ENCODE measurements at places on chromosomes 4 and X.

DNA sequence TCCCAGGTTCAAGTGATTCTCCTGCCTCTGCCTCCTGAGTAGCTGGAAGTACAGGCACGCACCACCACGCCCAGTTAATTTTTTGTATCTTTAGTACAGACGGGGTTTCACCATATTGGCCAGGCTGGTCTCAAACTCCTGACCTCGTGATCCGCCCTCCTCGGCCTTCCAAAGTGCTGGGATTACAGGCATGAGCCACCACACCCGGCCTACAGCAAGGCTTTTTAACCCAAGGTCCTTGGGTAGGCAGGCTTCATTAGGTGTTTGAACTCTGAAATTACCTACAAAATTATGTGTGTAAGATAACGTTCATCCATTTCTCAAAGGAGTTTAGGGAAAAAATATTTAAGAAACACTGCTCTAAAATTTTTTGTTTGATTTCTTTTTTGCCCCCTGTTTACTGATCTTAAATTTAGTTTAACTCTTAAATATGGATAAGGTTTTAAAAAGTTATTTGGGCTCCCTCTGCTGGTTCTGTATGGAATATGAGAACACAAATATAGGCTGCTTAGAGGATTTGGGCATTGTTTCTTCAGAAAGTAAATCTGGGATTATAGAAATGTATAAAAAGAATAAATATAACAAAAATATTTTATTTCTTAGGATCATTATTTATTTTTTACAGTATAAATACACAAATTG lies 92.8 kb downstream of the CBR4 start:
- no peak for DNase-seq

GRCh38 chr4:10093801-10094552 lies 22.6 kb downstream of the WDR1 start:
- DNase-seq: no peak

GRCh38 chrX:112834031-112834845 lies 6.4 kb downstream of the AMOT start:
- no peak for DNase-seq

DNA sequence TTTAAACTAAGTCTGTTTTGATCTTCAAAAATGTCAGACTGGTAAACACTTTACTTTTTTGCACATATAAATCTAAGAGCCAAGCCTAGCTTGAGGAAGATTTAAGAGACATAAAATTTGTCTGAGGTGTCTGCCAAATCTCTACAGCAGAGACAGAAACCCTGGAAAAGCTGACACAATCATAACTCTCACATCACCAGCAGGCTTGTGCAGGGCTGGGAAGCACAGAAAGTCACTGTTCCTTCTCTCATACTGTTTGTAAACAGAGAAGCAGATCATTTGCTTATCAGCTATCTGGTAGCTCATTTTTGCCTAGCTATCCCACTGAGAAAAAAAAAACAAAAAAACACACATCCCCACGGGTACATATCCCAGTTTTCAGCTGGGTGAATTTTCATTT lies 7.0 kb downstream of the ENOX2 start:
- DNase-seq: no peak

GRCh38 chr4:45554423-45554822 lies 569.4 kb downstream of the GABRG1 start:
- no peak for DNase-seq

GRCh38 chr4:55675196-55675793 lies 39.2 kb upstream of the NMU start:
- no peak for DNase-seq

GRCh38 chr4:164357957-164358356 lies 396.0 kb upstream of the SMIM31 start:
- no peak for DNase-seq

DNA sequence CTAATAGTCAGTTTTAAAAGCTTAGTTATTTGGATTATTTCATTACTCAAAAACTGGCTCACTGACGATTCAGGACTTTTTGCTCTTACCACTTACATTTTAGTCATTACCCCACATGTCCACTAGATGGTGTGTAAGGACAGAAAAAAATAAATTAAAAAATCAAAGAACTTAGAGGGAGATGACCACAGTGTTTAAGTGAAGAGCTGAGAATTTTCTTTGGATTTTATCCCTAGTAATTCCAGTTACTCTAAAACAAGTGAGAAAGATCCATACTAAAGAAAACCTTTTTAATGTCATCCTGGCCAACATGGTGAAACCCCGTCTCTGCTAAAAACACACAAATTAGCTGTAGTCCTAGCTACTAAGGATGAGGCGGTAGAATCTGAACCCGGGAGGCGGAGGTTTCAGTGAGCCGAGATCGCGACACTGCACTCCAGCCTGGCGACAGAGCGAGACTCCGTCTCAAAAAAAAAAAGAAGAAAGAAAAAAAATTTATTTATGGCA lies 26.4 kb upstream of the TMPRSS11B start:
- DNase-seq: no peak

- DNase-seq: no peak
Observed at GRCh38 chr4:108224611-108225053, 55.9 kb upstream of the LEF1 start.

DNA sequence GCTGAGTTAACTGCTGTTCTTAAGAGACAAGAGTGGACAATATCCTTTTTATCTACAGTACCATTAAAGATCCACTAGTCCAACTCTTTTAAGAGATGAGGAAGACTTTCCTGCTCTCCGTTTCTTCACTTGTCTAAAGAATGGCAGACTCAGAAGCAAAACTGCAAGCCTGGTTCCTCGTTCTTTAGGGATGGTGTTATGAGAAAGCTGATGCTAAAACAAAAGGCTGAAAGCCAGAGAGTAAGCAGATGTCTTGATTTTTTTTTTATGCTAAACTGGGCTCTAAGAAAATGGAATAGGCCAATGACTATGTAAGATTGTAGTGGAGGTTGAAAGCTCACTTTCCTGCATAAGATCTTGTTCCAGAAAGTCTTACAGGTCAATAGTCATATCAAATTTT lies 78.1 kb downstream of the CNGA2 start:
- no peak for DNase-seq

- no peak for DNase-seq
Observed at GRCh38 chr4:76781698-76782595, 116.0 kb downstream of the SOWAHB start.

DNA sequence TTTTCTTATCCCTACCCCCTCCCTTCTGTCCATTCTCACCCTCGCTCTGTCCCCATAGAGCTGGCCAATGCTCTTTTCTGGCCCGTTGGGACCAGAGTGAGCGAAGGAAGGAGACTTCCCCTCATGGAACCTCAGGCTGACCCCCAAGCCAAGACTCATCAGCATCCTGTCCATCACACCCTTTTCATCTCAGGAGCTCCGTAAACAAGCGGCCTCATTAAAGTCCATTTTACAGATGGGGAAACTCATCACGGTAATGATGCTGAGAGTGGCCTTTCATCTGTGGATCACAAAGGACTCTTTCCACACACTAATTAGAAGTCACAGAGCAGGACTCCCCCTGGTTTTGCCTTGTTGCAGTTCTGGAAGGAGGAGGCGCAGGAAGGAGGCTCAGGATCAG lies 67.4 kb upstream of the SLC34A2 start:
- DNase-seq: no peak

DNA sequence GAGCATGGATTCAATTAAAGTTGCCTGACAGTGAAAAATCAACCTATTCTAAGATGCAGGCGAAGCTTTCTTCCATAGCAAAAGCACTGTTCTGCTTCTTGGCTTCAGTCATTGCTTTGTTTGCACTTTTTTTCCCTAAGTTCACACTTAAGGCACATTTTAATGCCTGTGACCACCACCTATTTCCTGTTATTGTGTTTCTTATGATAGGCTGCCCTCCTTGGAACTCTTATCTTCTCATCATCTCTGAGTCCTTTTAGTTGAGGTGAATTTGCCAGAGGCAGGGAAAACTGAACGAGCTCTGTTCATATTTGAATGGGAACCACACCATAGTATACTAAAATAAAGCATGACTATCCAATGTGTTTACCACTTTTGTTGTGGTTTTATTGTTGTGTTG lies 119.8 kb downstream of the SPCS3 start:
- no peak for DNase-seq
